MCF 10A (cell line): ENCODE measurements at places on chromosomes 6 and 20. TPM values are rescaled to one million over a fixed set of nuclear protein-coding genes. Genes with fewer than 3 reads are reported as not detected.

- DNase-seq: no peak
These were observed 11.0 kb downstream of the OTOR start for GRCh38 chr20:16759181-16759563.

DNA sequence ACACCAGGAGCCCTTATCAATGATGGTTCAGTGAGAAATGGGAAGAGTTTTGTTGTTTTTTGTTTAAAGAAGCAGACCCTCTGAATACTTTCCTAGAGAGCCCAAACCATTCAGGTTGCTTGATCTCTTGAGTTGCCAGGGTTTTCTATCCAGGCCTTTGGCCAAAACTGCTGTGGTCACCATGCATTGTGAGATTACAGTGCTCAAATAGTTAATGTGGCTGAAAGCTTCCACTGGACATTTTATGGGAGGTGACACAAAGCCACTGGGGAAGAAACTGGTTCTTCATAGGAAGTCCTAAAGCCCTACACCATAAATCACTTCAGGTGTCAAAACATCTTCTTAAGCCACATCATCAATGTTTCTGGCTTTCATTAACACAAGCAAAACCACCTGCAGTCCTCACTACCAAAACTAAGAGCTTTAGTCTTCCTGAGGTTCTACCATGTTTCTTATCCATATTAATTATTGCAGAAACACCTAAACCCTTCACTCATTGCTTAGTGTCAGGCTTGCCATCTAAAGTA lies 101.6 kb downstream of the IBTK start:
- no peak for DNase-seq

- peak; percentile 35 for DNase-seq
These were observed 793.6 kb downstream of the TFAP2A start for GRCh38 chr6:9621276-9621675.

GRCh38 chr6:43736211-43736786 lies 33.7 kb upstream of the VEGFA start:
- DNase-seq: no peak

DNA sequence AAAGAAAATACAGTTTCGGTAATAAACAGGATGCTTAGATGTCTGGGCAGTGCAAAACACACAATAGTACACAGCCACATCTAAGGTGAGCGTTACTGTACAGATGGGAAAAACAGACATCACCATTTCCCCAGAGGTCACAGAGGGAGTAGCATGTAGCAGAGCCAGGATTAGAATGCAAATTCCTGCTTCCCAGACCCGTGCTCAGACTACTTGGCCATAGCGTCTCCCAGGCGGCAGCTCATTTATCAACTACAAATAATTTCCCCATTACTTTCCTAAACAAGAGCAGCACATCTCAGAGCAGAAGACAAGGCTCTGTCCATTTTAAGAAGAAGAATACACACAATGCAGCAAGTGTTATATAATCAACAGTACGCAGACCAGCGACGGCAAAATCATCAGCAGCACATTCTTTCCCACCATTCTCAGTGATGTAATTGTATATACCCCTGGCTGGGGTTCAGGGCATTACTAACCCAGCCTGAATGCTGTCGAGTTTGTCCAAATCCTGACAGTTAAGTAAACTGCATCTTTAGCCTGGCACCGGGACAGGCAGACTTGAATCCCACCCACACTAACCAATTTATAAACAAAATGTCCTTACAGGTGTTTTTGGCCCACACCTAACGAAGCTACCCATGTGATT lies 61.9 kb downstream of the CNKSR3 start:
- no peak for DNase-seq

GRCh38 chr20:17688965-17689364 lies 6.9 kb upstream of the RRBP1 start:
- DNase-seq: no peak

GRCh38 chr6:92623431-92623830 lies 795.9 kb downstream of the EPHA7 start:
- DNase-seq: no peak

- DNase-seq: no peak
These were observed 109.1 kb upstream of the PLEKHG1 start for GRCh38 chr6:150490586-150490985.

- peak; percentile 25 for DNase-seq
These were observed 302.2 kb upstream of the EPHA7 start for GRCh38 chr6:93721386-93722048.

DNA sequence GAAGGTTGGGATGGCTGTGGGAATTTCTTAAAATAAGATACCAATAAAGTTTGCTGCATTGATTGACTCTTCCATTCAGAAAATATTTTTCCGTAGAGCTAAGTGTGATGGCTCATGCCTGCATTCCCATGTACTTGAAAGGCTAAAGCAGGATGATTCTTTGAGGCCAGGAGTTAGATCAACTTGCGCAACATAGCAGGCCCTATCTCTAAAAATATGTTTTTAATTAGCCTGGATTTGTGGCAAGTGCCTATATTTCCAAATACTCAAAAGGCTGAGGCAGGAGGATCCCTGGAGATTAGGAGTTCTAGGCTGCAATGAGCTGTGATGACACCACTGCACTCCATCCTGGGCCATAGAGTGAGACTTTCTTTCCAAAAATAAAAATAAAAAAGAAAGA lies 431.2 kb upstream of the PTCHD4 start:
- peak; percentile 51 for DNase-seq

DNA sequence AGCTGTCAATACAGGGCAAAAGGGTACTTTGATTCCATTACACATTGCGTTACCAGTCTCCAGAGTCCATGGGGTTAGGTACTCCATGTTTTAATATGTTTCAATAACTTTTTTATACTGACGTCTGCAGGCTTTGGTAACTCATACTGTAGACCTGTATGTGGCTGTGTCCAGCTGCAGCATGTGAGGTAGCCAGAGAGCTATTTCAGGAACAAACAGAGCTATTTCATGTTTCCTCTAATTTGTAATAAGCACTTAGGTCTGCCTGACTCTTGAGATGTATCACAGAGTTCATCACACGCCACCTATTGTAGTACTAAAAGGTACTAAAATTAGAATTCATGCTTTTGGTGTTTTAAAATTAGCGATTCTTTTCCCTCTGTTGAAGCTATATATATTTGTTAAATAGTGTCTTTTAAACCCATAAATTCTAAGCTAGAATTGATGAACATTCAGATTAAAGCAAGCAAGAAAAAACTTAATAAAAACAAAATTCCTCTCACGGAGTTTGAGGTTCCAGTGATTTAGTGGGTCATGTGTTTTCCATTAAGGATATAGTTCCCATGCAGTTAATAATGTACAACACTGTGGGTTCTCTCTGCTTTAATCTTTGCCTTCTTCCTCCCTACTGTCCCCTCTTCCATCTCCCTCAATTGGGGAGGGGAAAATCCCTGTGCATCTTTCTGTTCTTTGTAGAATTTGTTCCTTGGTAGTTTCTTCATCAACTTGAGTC lies 37.0 kb downstream of the FOXO3 start:
- no peak for DNase-seq

DNA sequence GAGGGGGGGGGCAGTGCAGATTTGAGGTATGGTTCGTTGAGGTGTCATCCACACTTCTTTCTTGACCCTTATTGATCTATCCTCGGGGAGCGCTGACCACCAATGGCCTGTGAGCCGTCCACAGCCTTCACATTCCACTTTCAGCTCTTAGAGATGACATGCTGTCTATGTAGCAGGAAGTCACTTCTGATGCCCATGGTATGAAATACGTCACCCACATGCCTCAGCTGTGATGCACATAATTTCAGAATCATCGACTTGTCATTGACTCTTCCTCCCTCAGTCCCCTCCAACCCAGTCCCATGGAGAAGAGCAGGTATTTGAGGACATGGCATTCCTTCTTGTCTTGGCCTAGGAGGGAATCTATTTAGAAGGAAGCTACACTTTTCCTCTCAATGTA lies 4.7 kb upstream of the ADGRF5 start:
- DNase-seq: no peak

DNA sequence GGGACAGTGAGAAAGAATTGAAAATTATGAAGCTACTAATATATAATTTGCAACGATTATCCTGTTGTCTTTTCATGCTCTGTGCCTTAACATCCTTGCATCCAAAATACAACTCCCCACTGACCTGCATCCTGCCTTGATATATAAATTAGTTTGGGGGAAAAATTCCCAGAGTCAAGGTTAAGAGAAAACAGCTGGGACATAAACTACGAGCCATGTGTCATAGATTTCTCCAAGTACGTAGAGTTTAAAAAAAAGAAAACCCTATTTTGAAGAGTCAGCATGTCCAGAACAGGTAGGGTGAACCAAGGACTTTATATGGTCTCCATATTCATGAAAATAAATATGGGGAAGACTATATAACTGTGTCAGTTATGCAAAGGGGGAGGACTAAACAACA lies 123.8 kb upstream of the MARCKS start:
- DNase-seq: no peak

Gene FLRT3
- total RNA-seq: 13.3 and 15.7 TPM in 2 replicates

Gene PPP1R16B
- total RNA-seq: not detected in 2 replicates

Gene FUCA2
- 54.8 and 62.2 TPM in 2 replicates for total RNA-seq

Gene C6orf132
- 19.5 and 31.9 TPM in 2 replicates for total RNA-seq

Gene STMN3
- total RNA-seq: 1.7 and 5.3 TPM in 2 replicates
